ENCODE measurements at places on chromosomes 1 and 21.

DNA sequence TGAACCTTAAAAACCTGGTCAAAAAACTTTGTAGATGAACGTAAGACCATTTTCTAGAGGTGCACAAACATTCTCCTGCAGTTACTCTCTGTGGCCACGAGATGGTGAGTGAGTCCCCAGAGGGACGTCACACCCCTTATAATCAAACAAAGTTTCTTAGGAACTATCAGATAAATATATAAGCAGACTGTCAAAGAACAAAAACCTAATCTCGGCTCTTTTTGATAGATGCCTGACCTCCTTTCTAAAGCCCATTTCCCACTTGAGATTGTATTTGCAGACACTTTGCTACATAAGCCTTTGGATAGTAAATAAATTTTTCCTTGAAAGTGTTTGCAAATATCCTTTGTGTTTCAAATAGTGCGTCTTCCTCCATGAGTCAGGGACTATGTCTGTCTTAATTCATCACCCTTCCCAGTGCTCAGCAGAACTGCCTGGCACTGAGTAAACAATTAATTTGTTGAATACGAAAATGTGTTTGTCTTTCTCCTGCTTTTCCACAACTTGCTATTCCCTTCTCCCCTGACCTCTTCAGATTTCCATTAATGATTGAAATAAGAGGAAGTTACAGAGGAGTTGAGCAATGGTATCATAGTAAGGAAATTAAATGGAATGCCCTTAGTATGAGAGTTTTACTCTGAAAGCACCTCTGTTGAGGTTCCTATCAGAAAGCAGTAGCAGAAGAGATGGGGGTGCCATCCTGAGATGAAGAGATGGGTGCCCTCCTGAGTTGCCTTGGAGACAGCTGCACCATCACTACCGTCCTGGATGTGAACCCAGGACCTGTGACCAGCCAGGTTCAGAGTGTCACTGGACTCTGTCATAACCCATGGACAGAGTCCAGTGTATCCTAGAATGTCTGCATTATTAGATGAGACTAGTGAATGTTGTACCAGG is 57.8 kb upstream of the RAVER2 start:
- DNase-seq, result no peak

GRCh38 chr1:215710036-215710898 is 143.2 kb downstream of the KCTD3 start:
- no peak for DNase-seq

DNA sequence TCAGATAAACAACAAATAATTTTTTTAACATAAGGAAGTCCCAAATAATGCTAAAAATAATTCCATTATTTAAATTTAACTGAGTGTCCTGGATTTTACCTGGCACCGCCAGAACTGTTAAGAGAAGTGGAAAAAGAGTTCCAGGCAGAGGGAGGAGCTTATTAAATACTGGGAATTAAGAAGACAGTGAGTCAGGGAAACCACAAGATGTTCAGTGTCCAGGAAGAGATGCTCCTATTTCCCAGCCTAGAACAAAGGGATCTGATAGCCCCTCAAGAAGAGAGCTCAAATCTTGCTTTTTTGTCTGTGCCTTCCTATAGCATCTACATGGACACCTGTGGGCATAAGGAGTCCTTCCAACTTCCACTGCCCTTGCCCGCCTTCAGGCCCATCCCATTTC is 85.9 kb downstream of the PGM1 start:
- no peak for DNase-seq

DNA sequence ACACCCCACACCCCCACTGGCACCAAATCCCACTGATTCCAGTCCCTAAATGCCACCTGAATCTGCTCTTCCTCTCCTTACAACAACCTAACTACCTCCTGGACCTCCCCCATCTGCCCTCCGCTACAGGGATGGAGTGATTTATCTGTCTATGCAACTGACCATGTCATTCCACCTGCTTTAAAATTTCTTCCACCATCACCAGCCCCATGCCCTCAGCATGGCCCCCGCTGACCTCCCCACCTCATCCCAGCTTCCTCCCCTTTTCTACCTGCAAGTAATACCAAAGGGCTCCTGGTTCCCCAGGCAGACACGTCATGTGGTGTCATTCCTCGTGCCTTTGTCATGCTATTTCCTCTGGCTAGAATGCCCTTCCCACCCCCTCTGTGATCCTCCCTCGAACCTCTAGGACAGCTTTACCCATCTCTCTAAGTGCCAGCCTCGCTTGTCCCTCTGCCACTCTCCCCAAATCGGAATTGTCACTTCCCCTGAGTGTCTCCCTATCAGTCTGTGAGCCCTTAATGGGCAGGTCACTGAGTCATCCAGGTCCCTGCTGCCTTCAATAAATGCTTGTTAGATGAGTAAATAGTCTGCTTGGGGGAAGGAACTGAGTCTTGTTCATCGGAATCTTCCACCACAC is 3.7 kb downstream of the GJB4 start:
- DNase-seq, result no peak
